Stimulated activated CD8-positive, alpha-beta memory T cell treated with anti-CD3 and anti-CD28 coated beads, Interleukin-7, amount 100 ng/mL, for 4 hours (primary cell): ENCODE measurements at places on chromosomes 4 and X.

- DNase-seq, result no peak
Observed at GRCh38 chrX:84933956-84934556, 69.6 kb upstream of the APOOL start.

- DNase-seq, result no peak
Observed at GRCh38 chr4:83316459-83317165, 18.0 kb downstream of the HPSE start.

DNA sequence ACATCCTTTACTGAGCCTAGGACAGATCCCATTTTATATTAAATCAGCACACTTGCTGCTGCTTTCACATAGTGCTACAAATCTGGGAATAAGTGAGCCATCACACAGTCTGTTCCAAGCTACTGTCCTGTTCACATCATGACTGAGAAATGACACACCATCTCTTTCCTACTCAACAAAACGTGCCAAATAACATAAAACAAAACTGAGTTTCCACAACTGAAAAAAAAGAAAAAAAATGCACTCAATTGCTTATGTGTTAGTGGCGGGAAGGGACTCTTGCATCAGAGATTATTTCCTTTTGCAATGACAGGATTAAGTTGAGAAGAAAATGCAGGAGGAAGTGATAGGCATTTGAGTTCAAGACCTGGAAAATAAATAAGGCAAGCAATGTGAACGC is 109.0 kb downstream of the SHROOM4 start:
- DNase-seq, result no peak

DNA sequence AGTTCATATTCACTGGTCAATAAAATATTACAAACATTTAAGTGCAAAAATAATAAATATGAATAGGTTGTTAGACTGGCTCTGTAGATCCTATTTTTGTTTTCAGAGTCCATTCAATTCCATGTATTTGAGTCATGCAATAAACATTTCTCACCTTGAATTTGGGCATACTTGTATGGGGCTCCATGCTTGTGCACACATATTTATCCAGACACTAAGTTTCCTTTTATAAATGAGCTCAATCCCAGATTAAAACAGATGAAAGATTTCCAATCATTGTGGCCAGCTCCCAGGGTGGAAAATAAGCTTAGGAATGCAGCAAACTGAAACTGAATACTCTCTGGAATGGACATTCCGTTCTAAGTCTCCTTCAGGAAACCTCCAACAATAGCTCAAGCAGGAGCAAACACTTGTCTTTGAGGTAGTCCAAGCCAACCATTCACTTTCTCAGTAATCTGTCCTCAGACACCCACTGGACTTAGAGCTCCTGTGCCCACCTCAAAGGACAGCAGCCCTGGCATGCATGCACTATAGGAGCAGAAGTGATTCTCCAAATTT is 16.4 kb downstream of the DMD start:
- DNase-seq, result no peak

DNA sequence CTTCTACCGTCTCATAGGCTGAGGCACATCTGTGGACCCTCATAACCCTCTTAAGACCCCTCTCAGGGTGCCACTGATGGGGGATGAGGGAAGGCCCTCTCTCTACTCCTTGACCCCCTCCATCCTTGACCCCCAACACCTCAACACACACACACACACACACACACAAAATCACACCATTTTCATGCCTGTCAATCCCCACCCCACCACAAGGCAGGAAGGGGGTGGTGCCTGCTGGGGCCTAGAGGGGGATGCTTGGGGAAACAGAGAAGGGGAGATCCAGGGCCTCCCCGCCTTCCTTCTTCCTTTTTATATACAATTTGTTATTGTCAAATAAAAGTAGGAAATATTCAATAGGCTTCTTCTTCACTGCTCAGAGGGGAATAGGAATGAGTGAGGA is 1.2 kb upstream of the EBP start:
- no peak for DNase-seq

DNA sequence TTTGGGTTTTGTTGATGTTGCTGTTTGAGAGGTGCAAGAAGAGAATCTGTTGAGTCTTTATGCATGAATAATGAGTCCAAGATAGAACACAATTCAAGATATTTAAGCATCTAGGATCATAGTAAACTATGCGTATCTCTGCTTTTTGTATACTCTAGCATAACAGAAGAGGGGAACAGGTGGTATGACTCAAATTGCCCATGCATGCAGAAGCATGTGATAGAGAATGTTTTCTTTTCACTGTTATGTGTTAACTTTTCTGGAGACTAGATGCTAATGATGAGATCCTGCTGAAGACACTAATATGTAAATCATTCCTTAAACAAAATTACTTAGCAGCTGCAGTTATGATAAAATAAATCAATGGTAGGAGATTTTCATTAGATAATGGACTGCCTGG is 165.3 kb upstream of the FTHL17 start:
- no peak for DNase-seq

DNA sequence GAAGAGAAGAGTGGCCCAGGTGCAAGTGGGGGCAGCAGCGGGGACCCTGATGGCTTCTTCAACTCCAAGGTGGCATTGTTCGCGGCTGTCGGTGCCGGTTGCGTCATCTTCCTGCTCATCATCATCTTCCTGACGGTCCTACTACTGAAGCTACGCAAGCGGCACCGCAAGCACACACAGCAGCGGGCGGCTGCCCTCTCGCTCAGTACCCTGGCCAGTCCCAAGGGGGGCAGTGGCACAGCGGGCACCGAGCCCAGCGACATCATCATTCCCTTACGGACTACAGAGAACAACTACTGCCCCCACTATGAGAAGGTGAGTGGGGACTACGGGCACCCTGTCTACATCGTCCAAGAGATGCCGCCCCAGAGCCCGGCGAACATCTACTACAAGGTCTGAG is 11.4 kb downstream of the EFNB1 start:
- no peak for DNase-seq

DNA sequence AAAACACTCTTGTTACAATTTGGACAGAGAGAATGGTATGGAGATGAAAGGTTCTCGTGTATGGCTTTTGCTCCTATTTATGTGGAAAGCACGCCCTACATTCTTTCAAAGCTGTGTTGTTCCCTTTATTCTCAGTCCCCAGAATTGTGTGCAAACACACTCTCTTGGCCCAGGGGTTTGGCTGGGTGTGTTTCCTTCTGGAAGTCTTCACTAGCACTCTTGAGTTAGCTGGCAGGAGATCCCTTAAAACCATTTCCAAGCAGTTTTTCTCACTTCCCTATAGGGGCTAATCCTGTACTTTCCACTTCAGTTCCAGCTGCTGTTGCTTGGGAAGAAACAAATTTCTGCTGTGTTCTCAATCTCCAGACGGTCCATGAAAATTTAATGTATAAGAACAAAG is 35.1 kb downstream of the FHL1 start:
- DNase-seq, result no peak

- DNase-seq, result no peak
Observed at GRCh38 chr4:181793096-181793495, 450.1 kb upstream of the TENM3 start.

DNA sequence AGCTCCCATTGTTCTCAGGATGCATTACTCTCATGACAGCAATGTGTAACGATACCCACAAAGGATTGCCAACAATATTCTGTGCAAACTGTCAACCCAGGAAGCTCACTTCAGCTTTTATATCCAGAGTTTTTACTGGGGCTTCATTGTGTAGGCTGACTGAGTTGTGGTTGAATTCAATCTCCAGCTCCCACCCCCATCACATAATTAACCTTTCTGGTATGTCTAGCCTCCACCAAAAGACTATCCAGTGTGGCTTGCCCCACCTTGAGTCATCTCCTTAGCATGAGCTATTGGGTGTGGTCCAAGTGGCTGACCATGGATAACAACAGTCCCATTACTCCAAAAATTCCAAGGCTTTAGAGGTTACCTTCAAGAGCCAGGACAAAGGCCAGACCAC is 17.7 kb upstream of the TAB3 start:
- no peak for DNase-seq

DNA sequence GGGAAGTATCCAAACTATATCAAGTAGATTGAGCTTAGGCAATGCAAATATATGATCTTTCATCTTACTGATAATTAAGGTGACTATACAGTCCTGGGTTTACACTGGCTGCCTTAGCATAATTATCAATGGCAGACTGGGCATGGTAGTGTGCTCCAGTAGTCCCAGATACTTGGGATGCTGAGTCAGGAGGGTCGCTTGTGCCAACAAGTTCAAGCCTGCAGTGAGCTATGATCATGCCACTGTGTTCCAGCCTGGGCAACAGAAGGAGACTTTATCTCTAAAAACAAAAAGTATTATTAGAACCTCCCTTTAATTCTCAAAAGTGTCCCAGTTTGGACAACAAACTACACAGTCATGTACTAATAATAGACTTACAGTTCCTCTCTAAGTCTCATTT is 99.4 kb upstream of the RASGEF1B start:
- DNase-seq, result no peak
